Pons (tissue), 1 donor: ENCODE measurements at places on chromosomes 7 and 10.

DNA sequence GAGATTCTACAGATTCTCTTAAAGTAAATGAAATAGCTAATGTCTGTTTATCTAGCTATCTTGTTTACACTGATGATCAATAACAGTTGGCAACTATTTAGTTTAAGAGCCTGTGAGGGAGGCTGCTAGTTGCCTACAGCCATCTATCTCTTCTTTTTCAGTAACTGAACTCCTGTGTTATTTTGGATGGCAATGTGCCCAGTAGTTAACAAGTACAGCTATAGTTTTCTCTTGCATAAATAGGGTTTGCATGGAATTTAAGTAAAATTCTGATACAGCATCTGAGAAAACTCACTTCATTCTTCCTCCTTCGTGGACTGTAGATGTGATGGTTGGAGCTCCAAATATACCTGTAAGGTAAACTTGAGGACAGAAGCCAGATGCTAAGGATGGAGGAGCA is 219.5 kb upstream of the POT1 start:
- no peak for DNase-seq

DNA sequence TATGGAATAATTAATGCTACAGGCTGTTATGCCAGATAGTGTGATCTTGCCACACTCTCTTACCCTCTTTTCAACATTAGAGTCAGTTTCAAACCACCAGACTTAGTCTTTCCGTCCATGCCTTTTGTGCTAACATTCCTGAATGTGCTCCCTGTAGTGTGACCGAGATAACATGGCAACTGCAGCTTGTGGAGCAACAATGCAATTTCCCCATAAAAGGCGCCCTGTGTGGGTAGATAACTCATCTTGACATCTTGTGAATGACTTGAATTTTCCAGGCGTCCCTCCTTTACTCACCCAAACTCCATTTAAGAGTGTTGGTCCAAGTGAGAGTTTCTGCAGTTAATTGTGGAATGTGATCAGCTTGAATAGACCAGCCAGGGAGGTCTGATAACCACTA is 99.6 kb downstream of the DNAH11 start:
- DNase-seq = no peak

GRCh38 chr10:64369885-64370773 is 848.9 kb downstream of the REEP3 start:
- DNase-seq = no peak

DNA sequence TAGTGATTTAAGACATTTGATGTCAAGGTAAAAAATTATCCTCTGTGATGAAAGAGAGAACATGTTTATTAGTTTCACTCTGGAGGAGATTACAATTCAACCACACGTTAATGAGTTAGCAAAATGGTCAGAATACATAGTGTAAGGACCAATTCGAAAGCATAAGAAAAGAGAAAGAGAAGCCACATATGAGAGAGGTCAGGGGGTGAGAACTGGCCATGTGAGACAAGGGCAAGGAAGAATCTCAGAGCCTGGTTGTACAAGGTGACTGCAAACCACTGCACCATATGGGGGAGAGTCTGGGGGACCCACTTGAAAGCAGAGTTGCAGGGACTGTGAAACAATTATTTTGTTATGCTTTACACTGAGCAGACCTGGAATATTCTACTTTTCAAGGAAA is 27.7 kb upstream of the BET1 start:
- no peak for DNase-seq

DNA sequence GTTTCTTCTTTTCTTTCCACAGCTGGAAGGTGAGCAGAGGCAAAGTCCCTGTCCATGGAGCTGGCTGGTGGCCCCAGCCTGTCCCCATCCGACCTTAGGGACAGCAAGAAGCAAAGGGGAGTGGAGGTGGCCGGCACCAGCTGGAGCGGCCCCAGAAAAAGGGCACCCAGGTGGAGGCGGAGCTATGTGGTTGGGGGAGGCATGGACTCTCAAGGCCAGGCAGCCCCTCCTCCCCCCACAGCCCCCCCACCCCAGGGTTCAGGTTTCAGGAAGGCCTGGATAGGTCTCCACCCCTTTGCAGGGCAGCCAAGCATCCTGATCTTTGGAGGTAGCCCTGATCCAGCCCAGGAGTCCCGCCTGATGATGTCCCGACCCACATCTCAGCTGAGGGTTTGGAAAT is at the start of gene SSC4D:
Gene SSC4D (minus strand): TSS at position 161 of the 400 bp plus-strand sequence. CDS start 5,258 bp downstream, outside the sequence.
- no peak for DNase-seq

DNA sequence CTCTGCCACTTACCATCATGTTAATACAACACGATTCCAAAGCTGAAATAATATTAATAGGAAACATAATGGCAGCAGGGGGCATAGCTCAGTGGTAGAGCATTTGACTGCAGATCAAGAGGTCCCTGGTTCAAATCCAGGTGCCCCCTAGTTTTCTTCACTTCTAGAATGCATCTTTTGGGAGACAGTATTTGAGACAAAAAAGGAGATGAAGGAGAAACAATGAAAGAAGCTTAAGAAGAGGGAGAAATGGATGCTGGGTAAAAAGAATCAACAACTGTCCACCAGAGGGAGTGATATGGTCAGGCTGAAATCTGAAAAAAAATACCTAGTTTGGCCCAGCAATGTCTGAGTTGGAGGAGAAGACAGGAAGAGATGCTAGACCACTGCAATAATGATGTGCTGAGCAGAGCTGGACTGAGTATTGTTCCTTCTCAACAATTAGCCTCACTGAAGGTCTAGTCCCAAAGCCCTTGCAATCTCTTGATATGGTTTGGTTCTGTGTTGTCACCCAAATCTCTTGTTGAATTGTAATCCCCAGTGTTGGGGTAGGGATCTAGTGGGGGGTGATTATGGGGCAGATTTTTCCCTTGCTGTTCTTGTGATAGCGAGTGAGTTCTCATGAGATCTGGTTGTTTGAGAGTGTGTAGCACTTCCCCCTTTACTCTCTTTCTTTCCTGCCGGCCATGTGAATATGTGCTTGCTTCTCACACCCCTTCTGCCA is 48.3 kb downstream of the ZNF783 start:
- peak; percentile 51 for DNase-seq

- no peak for DNase-seq
Observed at GRCh38 chr10:32982293-32982709, 24.3 kb upstream of the ITGB1 start.

DNA sequence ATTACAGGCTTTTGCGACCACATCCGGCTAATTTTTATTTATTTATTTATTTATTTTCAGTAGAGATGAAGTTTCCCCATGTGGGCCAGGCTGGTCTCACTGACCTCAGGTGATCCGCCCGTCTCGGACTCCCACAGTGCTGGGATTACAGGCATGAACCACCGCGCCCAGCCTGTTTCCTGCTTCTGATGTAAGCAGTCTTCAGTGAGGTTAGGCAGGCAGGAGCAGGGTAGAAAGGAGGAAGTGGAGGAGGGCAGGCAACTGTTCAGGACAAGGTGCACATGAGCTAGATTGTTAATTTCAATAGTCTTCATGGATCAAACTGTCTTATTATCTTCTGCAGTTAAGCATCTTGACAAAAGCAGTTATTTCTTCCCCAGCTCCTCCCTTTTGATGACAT is 605.0 kb downstream of the CCSER2 start:
- DNase-seq = no peak

GRCh38 chr10:107418085-107418806 is 253.7 kb upstream of the SORCS1 start:
- peak; percentile 27 for DNase-seq
